ENCODE measurements at places on chromosomes 3 and 15. TPM values are rescaled to one million over a fixed set of nuclear protein-coding genes. Genes with fewer than 3 reads are reported as not detected.
A peak's percentile ranks its signal among the peaks of the same experiment; 100 is the strongest.

Gene SLC6A1
- 228 TPM for total RNA-seq

Gene NOX5
- total RNA-seq, result 0.22 TPM

- DNase-seq, result peak; percentile 75
Observed at GRCh38 chr3:196207833-196208607, 3.2 kb downstream of the ZDHHC19 start.

GRCh38 chr3:177137774-177138705, 59.2 kb downstream of the TBL1XR1 start:
- DNase-seq, result no peak

- no peak for DNase-seq
Observed at GRCh38 chr3:172717493-172718088, 6.7 kb upstream of the NCEH1 start.

DNA sequence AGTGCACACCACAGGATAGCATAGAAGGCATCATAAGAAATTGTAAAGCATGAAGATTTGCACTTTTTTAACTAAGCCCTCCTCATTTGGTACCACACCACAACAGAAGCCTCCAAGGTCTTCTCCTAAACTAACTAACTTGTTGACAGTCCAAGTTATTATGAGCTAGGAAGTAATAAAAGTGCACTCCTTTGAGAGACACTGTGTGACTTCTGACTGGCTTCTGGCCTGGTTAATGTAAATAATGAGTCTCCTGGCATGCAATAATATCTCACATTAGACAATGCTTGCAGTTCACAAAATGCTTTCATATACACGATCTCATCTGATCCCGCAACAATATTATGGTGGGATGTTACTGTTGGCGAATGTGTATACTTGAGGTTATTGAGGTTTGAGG, 103.9 kb upstream of the SLC24A5 start:
- no peak for DNase-seq

GRCh38 chr3:105385179-105385578, 18.5 kb downstream of the ALCAM start:
- no peak for DNase-seq

DNA sequence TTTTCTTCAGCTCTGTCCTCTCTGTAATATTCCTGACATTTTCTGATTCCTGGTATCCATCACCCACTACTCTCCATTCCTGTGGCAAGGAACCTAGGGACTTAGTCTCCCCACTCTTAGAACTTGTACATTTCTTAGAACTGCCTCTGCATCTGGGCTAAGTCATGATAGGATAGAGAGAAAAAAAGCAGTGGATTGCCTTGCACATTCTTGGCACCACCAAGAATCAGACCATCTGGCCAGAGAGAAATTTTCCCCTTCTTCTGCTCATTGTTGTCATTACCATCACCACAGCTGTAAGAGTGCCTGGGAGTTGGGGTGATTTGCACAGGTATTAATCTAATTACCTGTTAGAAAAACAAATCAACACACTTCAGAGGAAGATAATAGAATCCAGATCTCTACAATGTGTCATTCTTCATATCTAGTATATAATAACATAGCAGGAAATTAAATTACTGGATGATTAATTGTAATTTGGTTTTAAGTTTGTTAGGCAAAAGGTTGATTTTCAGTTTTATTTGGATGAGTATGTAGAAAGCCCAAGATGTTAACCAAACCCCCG, 264.8 kb upstream of the ZPLD1 start:
- no peak for DNase-seq
